ENCODE measurements at places on chromosomes 4 and X.
A peak's percentile ranks its signal among the peaks of the same experiment; 100 is the strongest.

- DNase-seq, result no peak
Observed at GRCh38 chr4:181845617-181846016, 397.6 kb upstream of the TENM3 start.

GRCh38 chrX:101787934-101788333 lies 128.3 kb upstream of the ARMCX2 start:
- no peak for DNase-seq

DNA sequence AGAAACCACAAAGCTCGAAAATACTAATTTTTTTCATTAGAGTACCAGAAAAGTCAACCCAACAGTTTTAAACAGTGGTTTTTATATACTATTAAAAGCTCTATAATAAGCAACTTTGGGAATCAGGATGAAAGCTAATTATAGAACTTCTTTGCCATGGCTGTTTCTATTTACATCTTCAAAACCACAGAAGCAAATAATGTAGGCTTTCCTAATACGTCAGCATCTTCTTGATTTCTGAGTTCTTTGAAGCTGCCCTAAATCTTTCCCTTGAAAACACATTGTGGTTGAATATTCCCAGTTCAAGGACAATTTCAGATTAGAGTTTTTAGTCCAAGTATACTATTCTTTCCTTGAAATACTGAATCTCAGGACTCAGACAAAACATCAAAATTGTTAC lies 460.2 kb upstream of the FAT1 start:
- DNase-seq, result no peak

DNA sequence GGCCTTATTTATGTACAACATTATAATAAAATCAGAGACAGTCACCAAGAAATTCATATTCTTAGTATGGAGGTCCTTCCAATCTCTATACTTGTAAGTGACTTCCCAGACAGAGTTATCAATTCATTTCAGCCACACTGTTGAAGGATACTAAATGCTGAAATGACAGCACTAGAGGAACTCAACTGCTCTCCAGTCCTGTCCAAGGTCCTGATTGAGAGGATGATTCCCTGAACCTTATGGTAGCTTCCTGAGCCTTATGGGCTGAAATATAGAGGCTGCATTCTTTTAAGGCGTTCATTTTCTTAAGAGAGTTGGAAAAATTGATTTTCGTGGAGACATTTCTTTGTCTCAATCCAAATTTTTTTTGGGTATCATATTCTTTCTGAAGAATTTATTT lies 205.9 kb downstream of the TLL1 start:
- no peak for DNase-seq

- no peak for DNase-seq
Observed at GRCh38 chr4:122621016-122621507, at the start of gene IL21. TSS of gene IL21 (minus strand) at chr4:122621066. CDS start at chr4:122621011, 55 bp downstream.

DNA sequence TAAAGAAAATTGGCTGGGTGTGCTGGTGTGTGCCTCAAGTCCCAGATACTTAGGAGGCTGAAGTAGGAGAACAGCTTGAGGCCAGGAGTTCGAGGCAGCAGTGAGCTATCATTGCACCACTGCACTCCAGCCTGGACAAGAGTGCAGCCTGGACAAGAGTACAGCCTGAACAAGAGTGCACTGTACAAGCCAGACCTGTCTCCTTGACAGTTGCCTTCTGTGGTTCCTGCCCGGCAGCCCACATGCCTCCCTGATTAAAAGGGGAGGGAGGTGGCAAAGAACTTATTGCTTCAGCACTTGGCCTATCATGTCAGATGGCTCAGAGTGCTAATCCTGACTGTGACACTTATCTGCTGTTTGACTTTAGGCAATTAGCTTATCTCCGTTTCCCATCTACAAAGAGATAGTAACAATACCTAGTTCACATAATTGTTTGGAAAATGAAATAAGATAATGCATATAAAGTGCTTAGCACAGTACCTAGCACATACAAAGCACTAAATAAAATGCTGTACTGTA lies 249.1 kb downstream of the DCLK2 start:
- DNase-seq, result no peak

- DNase-seq, result no peak
Observed at GRCh38 chr4:2256781-2257191, 5.1 kb downstream of the MXD4 start.

GRCh38 chr4:68658672-68659071 lies 11.8 kb downstream of the UGT2B15 start:
- no peak for DNase-seq

- DNase-seq, result no peak
Observed at GRCh38 chrX:44017676-44018075, 44.5 kb upstream of the NDP start.

DNA sequence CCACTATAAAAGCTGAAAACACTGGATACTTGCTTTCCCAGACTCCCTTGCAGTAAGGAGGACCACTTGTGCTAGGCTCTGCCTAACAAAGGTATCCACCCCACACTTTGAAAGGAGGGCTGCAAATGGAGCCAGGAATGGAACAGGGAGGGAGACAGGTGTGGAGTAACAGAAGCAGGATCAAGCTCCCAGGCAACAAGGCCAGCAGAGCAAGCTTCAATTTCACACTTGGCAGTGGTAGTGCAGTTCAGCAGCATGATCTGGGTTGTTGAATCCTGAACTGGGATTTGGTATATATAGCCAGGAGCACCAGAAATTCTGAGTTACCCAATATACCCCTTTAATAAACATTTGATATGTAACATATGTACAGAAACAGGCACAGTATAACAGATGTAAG lies 9.8 kb downstream of the LAMP2 start:
- no peak for DNase-seq

GRCh38 chrX:14351611-14352303 lies 177.6 kb upstream of the GLRA2 start:
- DNase-seq, result no peak

DNA sequence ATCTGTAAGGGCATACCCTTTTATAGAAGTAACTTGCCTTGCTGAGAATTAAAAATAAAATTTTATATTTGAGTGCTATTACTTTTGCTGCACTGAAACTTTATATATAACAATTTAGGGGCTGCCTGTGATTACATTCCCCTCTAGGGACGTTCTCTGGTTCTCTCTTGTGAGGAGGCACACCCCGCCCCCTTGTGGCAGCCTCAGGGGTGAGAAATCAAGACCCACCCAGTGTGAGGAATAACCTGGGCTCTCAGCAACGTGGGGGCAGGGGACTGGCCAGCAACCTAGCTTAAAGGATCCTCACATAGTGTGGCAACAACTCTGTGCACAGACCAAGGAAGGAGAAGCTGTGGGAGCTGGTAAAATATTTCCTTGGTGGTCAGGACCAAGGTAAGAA lies 43.7 kb downstream of the MAGEA9 start:
- DNase-seq, result peak; percentile 30

DNA sequence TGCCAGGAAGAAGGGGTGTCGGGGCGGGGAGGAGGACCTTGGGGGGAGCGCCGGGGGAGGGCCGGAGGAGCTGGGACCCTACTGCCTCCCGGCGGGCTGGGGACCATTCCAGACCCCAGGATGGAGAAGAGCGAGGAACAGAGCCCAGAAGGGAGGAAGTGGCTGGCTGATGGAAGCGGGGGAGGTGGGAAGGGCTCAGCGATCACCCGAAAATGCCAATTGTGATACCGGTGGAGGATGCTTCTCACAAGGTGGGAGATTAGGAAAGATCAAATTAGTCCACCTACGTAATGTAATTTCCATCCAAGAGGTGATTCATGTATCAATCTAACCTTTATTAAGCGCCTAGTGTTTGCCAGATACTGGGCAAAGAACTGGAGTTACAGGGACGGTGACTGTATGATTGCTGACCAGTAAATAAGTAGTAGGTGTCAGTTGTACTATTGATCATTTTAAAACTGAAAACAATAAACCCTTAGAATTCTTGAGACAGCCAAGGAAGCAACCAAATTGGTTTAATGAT lies 452 bp upstream of the RAI2 start:
- no peak for DNase-seq

DNA sequence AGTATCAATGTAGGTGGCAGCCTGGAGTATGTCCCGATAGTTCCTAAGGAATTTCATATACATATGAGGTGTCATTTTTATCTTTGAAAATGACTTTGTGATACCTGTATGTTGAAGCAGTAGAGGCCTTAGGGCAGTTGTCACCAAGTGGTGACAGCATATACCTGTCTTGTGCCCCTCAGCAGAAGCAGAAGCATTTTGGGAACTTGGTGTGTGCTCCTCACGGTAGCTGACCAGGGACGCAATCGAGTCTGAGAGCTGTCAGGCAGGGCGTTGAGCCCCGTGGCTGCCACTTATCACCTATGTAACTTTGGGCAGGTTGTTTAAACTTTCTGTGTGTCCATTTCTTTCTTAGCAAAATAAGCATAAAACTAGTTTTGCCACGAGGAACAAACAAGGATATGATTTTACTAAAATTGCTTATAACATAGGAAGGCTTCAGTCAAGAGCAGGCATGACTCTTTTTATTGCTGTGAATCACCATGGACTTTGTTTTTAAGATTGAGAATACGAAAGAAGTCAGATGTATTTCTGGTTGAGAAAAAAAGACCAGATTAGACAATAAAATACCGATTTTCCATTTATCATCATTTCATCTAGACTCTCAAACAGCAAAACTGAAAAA lies 161.5 kb downstream of the CPE start:
- no peak for DNase-seq

DNA sequence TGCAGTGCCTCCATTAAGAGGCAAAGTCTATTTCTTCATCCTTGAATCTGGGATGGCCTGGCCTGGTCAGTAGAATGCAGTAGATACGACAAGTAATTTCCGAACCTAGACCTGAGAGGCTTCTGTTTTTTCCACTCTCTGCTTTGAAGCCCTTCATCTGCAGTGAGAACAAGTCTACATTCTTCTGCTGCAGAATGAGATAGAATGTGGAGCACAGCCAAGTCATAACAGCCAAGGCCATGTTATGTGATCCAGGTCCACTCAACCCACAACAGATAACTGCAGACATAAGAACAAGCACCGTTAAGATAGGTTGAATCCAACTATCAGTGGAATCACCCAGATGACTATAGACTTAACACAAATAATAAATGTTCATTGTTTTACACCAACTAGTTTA lies 1297.7 kb downstream of the C4orf33 start:
- DNase-seq, result no peak

- no peak for DNase-seq
Observed at GRCh38 chr4:98102660-98103059, 40.6 kb downstream of the STPG2 start.

DNA sequence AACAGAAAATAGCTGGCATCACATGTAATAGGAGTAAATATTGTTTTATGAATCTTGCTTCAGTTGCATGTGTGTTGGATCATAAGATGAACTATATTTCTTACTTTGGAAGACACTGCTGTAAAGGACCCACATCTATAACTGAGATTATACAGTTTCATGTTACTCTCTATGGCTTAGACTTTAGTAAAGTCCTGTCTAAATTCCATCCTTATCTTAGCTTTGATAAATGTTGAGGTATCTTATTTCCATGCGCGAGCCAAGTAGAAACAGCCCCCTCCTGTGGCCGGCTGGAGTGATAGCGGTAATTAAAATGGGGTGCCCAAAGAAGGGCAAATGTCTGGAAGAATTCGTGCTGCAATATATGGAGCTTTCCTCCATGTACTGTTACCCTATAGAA lies 43.0 kb downstream of the CCDC158 start:
- DNase-seq, result peak; percentile 45

DNA sequence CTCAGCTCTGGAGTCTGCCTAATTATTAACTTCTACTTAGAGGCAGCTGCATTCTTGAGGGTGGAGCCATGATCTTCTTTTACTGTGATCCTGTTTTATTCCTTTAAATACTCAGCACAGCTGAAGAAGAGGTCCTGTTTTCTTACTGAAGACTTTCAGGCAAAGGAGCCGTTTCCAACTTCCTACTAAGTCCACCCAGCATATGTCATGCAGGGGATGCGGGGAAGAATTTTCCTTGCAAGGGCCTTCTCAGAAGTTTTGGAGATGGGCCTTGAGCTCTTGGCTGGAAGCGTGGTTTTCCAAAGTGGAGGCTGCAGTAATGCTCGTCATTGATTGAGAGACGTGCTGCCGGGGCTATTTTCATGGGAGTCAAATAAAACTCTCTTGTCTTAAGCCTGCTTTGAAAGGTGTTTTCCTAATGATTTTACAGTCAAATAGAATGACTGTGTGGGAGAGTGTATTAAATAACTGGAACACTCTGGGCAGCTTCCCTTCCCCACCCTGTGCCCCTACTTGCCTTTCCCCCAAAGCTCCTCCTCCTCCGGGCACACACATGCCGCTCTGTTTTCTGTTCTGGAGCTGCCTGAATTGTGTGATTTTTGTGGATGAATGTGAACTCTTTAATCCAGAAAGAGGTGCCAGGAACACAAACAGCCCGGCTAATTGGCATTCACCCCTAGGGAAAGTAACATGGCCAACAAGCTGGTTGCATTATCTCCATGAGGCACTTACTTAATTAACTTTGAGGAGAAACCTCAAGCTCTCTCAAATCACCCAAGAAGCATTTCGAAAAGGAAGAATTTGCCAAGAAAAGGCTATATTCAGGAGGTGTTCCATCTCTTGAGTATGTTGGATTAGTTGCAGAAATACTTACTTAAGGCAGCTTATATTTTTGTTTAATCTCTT lies 28.1 kb downstream of the FGF2 start:
- DNase-seq, result no peak

DNA sequence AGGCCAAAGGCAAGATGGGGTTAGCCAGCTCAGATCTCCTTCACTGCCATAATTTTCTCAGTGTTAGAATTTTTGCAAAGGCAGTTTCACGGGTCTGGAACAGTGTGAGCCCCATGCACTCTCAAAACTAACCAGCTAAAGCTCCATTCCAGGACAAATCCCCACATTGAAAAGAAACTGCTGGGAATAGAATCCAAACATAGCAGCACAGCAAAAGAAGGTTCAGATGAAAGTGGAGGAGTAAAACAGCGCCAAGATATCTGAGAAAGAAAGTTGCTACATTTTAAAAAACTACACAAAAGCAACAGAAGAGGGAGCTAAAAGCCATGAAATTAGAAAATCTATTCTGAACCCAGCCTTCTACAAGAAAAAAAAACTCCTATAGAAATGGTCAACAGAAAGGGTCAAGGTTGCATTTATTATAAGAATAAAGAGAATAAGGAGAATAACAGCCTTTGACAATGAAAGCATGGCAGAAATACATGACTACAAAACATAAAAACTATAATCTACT lies 39.6 kb upstream of the SLC7A3 start:
- DNase-seq, result peak; percentile 2

DNA sequence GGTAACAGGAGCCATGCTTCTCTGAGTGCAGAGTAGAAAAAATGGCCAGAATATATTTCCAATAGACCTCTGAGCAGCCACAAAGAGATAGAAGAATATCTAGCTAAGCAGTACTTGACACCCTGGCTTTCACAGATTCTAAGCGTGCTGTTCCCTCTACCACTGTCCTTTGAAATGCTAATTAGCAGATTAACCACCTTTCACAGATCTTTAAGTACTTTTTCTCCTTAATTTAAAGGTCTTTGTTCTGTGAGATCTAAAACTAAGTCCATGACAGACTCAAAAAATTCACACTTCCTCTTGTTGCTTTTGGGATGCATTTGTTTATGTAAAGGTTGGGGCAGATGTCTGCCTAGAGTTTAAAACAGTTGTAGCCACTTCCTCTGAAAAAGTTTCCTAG lies 28.3 kb upstream of the MAGEC2 start:
- DNase-seq, result no peak

- DNase-seq, result no peak
Observed at GRCh38 chr4:75513526-75514130, 575 bp downstream of the RCHY1 start.

- no peak for DNase-seq
Observed at GRCh38 chr4:96407738-96408463, 568.0 kb downstream of the PDHA2 start.

Measured in CD4-positive, alpha-beta T cell treated with Interleukin-4 for 4 hours (primary cell).